ENCODE measurements at places on chromosomes 13 and 19.

GRCh38 chr13:74134777-74135325, 647 bp upstream of the KLF12 start:
- peak; percentile 71 for DNase-seq

- no peak for DNase-seq
Observed at GRCh38 chr13:67036699-67037457, 193.3 kb downstream of the PCDH9 start.

- DNase-seq: peak; percentile 67
Observed at GRCh38 chr19:55526216-55527196, 10.4 kb downstream of the SBK2 start.

- DNase-seq: no peak
Observed at GRCh38 chr13:46015366-46015765, 37.2 kb downstream of the ZC3H13 start.

DNA sequence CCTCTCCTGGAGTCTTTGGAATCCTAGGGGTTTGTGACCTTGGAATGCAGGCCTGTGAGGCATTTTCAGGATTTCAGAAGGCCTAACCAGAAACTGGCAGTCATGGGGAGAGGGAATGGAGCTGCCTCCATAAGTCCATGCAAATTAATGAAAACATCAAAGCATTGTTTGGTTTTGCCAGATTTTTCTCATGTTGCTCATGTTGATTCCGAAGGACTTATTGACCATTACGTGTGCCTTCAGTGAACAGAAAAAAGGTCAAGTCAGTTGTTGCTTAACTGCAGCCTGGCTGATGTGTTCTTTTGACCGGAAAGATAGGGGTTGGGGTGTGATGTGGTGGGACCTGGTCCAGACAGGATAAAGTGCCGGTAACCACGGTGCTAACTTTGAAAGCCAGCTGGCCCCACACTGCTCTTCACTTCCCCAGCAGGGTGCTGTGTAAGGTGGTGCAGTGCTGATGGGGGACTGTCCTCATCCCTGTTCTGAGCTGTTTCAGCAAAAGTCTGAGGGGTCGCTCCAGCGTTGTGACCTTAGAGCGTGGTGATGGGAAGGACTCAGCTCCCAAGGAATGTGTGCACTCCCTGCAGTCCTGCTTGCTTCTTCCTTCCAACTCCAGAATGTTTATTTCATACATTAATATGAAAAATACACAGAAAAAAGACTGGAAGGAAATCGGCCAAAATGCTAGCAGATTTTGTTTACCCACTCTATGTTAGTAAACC, 3.5 kb downstream of the RNF113B start:
- DNase-seq: no peak
